T-cell (primary cell): ENCODE measurements at places on chromosomes 4 and X.

GRCh38 chrX:111047575-111047974 is 48.4 kb upstream of the PAK3 start:
- DNase-seq, result no peak

DNA sequence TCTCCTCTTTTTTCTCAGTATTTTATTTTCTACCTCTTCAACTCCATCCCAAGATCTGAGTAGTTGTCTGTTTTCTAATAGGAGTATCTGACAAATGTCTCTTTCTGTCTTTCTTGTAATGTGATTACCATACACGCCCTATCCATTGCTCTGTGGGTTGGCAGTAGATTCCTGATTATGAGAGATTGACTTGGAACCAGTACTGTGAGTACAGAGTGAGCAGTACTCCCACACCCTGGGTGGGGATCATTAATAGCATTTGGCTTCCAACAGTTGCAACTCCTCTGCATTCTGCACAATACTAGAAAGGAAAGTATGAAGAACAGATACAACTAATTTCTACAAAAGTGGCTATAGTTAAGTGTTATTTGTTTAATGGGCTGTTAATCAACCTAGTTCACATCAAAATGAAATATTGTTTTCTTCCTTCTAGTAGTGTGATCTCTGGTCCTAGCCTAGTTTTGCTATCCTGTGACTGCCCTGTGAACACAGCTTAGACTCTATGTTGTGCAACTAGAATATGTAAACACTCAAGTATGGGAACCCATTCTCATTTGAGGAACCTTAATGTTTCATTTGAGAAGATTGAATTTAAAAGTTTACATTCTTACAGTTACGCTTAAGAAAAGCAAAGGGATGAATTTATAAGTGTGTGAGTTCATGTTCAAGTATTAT is 112.9 kb downstream of the PTPN13 start:
- DNase-seq, result no peak

DNA sequence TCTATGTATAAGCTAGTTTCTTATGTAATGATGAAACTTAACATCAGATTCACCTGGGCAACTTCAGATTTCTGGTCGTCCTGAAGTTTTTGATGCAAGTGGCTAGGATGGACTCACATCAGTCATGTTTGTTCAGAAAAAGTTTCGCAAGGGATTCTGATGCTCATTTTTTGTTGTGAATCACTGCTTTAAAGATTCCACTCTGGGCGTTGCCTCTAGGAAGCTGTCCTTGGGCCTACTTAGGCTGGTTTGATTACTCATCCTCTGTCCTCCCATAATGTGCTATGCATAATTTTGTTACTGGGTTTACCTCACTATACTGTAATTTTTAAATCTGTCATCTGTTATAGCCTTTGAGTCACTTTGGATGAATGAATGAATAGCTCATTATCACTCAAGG is 30.8 kb downstream of the HERC3 start:
- DNase-seq, result no peak

GRCh38 chrX:131987252-131987651 is 35.9 kb upstream of the STK26 start:
- peak; percentile 19 for DNase-seq

GRCh38 chr4:156974264-156974663 is 2.7 kb upstream of the PDGFC start:
- no peak for DNase-seq

DNA sequence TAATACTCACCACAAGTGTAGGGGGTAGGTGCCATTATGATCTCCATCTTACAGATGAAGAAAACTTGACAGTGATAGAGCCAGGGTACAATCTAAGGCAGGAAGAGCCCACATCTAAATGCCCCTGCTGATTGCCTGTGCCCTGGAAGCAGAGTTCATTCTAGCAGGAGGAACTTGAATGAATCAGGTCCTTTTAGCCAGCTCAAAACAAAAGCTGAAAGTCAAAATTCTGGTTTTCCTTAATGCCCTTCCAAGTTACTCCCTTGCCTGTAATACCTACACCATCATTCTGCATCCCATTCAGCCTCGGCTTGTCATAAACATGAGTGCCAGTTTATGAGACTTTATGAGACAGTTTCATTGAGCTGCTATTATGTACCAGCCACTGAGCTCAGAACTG is 89.6 kb downstream of the SCD5 start:
- DNase-seq, result no peak

- no peak for DNase-seq
Measured at GRCh38 chrX:130887376-130887775, 15.6 kb downstream of the ENOX2 start.

GRCh38 chr4:21709031-21709430 is 239.5 kb downstream of the KCNIP4 start:
- no peak for DNase-seq

- no peak for DNase-seq
Measured at GRCh38 chrX:138692591-138692990, 18.9 kb downstream of the FGF13 start.

GRCh38 chr4:57492251-57492878 is 382.2 kb upstream of the IGFBP7 start:
- DNase-seq, result no peak

DNA sequence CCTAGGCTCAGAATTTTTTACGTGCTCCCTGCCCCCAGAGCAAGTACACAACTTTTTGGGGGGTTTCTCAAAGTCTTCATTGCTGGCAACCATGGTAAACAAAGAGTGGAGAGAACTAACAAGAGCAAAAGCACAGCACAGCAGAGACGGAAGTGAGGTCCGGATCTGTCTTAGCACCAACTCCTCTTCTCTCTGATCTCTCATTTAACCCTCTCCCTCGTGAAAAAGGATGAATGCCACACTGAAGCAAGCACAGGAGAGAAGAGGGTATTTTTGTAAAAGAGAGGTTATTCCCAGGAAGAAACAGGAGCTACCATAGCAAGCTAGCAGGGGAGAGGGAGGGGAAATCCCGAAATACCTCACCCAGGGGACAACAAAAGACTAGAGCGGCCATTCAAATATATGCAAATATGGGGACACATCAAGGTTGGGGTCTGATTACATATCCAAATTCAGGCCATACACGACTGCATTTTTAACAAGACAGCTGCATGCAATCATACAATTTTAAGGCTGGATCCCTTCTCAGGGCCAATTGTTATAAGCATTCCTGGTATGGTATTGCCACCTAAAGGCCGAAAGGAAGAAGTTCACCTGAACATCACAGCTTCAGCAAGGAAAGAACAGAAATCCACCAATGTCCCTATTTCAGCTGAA is 46.6 kb downstream of the CD40LG start:
- DNase-seq, result peak; percentile 41

- DNase-seq, result no peak
Measured at GRCh38 chr4:37725718-37726117, 39.5 kb upstream of the RELL1 start.

GRCh38 chr4:110099638-110100037 is 98.8 kb downstream of the ELOVL6 start:
- DNase-seq, result no peak

GRCh38 chrX:11427453-11428071 is 134.3 kb downstream of the AMELX start:
- no peak for DNase-seq

DNA sequence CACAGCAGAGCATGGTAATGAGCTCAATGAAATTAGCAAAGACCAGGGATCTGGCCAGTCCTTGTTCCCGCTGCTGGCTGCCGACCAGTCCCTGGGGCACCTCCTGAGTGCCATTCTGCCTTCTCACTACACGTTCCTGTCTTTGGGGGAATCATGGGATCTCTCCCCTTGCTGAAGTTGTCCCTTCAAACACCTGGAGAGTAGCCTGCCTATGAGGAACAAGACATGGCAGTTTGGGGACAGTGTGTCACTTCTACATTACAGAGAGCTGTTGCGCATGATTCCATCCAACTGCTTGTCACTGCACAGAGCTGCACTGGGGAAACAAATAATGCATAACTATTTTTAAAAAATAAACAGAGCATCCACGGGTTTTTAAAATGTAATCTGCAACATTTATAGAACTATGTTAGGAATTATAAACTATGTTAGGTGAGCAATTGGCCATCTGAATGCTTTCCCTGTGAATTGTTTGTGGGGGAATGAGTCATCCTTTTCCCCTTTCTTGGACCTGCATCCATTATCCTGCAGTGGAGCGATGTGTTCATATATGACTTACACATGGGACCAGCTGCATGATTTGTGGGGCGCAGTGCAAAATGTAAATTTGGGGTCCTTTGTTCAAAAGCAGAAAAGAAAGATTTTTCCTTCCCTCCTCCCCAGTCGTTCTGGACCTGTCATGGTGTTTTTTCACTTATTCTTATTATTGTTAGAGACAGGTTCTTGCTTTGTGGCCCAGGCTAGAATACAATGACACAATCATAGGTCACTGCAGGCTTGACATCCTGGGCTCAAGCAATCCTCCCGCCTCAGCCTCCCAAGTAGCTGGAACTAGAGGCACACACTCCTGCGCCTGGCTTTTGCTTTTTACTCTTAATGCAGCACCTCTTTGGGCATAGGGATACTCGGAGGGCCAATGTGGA is 115.0 kb upstream of the TBL1X start:
- DNase-seq, result no peak

DNA sequence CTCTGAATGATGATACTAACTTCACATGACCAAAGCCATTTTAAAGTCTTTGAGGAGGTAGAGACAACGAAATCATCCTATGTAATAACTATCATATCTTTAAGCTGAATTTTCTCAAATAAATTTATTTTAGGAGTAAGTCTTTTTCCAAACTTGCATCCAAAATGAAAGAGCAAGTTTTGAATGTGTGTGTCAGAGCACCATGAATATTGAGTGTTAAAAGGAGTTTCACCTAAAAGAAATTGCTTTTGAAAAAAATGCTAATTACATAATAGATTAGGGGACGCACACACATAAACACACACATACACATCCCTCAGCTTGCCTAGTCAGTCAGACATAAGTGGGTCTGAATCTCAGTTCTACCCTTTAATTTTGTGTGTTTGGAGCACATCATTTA is 1.9 kb downstream of the ANK2 start:
- no peak for DNase-seq

GRCh38 chrX:41923978-41924683 is 777 bp upstream of the CASK start:
- peak; percentile 9 for DNase-seq

GRCh38 chr4:35757836-35758235 is 486.5 kb downstream of the ARAP2 start:
- no peak for DNase-seq

DNA sequence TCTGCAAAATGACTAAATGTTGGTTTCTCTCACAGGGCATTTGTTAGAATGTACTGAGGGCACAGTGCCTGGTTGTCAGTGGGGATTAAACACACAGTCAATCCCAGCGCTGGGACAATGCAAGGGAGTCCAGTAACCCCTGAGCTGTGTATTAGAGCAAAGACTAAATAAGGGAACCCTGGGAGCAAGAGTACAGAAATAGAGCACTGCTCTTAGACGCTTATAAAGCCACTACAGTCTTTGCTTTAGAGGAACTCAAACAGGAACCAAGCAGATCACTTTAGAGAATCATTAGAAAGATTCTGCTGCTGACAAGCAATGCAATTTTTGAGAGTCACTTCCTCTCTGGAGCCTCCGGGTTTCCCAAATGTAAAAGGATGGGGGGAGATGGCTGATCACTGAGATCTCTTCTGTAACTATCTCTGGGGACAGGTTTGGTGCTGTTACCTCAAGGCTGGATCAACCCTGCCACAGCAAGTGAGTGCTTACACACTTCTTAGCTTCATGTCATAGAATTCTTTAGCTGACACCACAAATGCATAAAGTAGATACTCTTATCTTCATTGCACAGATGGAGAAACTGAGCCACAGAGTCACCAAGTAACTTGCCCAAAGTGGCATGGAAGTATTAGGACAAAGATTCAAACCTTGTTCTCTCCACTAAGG is 137.8 kb upstream of the CPEB2 start:
- DNase-seq, result no peak

DNA sequence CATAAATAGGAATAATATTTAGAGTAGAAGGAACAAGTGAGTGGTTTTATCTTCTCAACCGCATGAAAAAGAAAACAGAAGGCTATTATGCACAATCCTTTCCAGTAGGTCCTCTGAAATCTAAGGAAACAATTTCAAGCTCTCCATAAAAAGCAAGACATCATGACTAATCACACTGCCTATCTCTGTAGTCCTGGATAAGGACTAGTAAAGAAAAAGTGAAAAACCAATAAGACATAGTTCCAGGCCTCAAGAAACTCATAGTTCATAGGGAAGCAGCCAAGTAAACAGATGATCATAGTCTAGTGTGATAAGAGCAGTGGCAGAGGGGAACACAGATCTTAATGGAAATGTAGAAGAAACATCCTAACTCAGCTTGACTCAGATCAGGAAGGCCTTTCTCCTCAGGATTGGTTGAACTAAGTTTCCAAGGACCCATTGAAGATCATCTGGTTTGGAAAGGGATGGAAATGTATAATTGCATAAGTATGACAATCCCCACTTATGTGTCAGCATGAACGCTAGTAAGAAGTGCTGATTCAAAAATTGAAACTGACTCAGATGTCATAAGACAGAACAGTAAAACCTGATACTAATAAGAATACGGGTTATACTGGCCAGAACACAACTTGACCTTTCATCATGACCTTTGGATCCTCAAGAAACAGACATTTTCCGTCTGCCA is 155.3 kb downstream of the GRIA3 start:
- no peak for DNase-seq

GRCh38 chr4:72366601-72367000 is 202.4 kb downstream of the ADAMTS3 start:
- DNase-seq, result no peak

GRCh38 chr4:49036528-49036927 is 50.5 kb downstream of the CWH43 start:
- no peak for DNase-seq

DNA sequence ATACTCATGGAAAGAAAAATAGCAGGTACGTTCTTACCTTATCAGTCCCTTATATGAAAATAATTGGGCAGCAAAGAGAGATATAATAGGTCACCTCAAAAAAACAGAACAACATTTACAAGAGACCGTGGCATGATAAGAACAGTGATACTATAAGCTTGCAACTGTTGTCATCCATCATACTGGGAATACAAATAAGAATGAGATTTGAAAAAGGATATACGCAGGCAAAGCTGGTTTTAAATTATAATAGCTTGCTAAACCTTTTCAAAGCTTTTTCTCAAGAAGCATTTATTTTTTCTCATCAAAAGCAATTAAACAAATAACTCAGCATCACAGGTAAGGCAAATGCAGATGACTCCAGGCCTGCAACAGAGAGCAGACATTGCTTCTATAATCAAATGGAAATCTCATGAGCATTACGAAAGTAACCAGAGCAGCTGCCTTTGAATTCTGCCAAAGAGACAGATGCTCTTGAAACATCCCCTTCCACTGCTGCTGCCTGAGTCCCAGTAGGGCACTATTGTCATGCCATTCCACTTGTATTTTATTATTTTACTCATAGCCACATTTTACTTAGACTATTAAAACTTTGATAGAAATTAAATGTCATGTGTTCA is 620.6 kb upstream of the GNPDA2 start:
- DNase-seq, result no peak

- DNase-seq, result no peak
Measured at GRCh38 chrX:24259544-24260240, 54.2 kb downstream of the SUPT20HL2 start.

- no peak for DNase-seq
Measured at GRCh38 chrX:38992441-38993096, 191.3 kb downstream of the MID1IP1 start.
